SK-N-SH (cell line): ENCODE measurements at places on chromosomes 6 and 20.

- DNase-seq = no peak
Observed at GRCh38 chr20:49303065-49303552, 25.3 kb upstream of the ZNFX1 start.

- DNase-seq = no peak
Observed at GRCh38 chr6:75673884-75674283, 72.2 kb downstream of the SENP6 start.

GRCh38 chr20:38604873-38605303 is 3.3 kb downstream of the ARHGAP40 start:
- DNase-seq = no peak

GRCh38 chr6:15907914-15908518 is 220.9 kb upstream of the MYLIP start:
- DNase-seq = peak; percentile 36

- peak; percentile 100 for DNase-seq
Observed at GRCh38 chr6:159968295-159969203, at the start of gene IGF2R. TSS of gene IGF2R (plus strand) at chr6:159969082. CDS start at chr6:159969247, 165 bp downstream.

DNA sequence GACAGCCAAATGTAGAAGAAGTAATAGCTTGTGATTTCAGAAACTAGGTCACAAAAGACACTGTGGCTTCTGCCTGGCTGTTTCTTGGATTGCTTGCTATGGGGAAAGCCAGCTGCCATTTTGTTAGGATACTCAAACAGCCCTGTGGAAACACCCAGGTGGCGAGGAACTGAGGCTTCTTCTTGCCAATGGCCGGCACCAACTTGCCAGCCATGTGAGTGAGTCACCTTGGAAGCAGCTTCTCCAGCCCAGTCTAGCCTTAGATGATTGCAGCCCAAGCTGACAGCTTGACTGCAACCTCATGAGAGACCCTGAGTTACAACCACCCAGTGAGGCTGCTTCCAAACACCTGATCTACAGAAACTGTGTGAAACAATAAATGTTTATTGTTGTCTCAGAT is 11.9 kb upstream of the KIAA1755 start:
- no peak for DNase-seq

DNA sequence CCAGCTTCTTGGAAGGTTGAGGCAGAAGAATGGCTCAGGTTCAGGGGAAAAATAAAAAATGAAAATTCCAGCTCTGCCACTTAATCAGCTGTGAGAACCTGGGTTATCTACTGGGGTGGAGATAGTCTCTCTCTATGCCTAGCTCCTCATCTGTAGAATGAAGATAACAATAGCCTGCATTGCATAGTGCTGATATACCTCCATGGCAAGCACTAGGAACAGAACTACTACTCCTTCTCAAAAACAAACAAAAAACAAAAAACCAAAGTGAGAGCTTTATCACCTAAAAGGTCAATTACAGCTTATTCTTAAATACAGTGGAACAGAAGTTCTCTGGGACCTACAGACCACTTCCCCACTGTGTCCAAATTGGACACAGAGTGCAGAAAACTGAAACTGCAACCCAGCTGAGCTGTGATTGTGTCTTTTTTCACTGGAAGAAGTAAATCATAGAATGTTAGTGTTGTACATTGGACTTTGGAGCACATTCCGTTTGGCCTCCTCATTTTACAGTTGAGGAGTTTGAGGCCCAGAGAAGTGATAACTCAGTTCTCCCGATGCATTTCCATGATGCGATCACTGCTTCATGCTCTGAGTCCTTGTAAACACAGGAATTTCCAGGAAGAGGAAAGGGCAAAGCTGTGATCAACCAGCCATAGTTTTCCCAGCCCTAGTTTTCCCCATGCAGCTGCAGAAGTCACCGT is 23.3 kb downstream of the MTFR2 start:
- no peak for DNase-seq

DNA sequence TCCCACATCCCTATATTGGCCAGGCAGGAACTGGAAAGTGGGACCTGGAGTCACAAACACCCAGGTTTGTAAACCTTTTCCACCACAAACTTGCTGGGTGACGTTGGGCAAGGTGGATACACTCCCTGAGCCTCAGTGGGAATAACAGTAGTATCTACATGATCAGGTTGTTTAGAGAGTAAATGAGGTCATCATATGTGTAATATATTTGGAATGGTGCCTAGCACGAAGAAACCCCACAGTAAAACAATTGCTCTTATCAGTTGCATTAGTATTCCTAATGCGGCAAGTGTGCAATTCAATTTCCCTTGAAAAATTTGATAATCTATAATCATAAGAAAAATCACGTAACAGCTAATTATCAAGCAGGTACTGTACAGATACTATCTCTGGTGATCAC is 51.9 kb downstream of the HIVEP2 start:
- DNase-seq = peak; percentile 3

DNA sequence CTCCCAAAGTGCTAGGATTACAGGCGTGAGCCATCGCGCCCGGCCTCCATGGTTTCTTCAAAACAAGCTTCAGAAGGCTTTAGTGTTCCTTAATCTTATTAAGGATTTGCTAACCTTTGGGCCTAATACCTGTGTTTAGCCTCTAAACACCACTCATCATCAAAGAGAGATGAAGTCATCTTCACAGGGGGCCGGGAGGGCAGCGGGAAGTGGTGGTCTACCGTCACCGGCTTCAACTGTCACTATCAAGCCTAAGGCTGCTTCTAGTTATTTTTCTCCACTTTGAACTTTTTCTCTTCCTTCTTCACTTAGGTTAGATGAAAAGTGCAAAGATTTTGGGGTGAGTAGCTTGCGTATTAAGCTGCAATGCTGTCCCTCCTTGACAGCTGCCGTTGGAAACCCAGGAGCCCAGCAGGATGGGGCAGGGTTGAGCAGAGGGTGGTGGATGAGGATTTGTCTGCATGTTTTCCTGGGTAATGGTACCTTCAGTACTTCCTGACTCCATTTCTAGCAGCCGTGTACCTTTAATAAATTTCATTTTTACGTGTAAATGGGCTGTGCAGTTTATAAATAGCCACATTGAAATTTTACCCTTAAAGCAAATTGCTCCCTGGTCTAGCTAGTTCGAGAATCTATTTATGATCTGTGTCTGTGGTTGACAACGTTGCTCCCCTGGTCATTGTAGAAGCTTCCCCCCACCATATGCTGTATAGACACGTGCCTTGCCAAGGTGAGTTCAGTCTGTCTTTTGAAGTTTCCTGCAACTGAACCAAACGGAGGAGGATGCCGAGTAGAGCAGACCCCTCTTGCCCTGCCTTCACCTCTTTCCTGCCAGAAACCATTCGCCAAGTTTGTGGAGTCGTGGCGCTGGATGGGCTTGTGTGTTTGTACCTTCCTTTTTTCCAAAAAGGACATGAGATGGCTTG is 64.8 kb downstream of the SYNJ2 start:
- no peak for DNase-seq

- DNase-seq = no peak
Observed at GRCh38 chr6:125754566-125754965, 5.1 kb downstream of the HEY2 start.

DNA sequence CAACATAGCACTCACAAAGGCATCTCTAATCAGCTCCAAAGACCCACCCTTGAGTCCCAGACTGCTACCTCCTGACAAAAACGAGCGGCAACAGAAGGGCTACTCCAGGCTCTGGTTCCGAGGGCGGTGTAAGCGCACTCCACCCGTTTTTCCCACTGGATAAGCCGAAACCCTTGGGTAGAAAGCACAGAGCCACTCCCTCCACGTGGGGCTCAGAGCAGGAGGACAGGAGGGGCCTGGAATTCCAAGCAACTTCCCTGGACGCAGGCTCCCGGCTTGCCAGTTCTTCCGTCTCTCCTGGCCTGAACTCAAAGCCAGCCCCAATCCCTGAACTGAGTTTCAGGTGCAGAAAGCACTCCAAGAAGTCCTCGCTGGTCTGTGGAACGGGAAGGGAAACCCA is 7.4 kb downstream of the GMEB2 start:
- no peak for DNase-seq

DNA sequence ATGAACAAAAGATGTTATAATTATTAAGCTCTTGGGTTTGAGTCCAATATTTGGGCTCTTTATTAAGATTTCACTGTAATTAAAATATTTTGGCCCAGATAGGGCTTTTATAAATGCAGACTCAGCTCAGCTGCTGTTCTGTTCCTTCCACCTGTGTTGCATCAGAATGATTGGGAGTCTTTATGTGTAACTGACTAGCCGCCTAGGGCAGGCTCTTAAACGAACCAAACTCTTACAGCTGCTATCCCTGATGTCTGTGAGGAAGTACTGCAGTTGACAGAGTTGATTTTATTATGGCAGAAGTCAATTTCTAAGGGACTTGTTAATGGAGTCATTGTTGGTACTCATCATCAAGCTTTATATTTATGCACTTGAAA is 144.7 kb downstream of the MYO6 start:
- DNase-seq = no peak

DNA sequence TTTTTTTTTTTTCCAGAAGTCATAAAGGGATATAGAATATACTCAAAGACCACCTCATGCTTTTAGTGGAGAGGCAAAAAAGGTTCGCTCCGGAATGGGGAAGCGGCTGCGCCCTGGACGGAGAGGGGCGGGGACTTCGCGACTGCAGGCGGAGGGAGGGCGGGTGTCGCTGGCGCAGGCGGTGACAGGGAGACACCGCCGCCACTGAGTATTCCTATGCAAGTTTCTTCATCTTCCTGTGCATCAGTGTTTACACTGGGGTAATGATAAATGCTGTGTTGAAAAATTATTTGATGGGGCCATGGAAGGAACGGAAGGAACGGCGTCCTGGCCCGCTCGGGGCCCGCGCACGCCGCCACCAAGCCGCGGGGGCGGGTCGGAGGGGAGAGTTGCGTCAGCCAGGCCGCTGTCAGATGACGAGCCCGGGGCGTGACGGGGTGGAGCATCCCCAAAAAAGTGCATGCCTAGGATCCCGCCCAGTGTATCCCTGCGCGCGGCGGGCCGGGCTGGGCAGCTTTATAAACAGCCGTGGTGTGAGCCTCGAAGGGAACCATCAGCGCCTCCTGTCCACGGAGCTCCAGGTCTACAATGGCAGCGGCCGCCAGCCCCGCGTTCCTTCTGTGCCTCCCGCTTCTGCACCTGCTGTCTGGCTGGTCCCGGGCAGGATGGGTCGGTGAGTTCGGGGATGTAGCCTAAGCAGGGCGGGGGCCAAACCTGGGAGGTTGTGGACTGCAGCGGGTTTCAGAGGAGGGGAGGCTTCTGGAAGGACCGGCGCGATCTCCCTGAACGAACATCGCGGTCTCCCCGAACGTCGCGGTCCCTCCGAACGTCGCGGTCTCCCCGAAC is at the start of gene ULBP1:
Gene ULBP1 (plus strand): TSS at position 482 of the 846 bp plus-strand sequence. CDS start 107 bp downstream, at position 589.
- peak; percentile 74 for DNase-seq

DNA sequence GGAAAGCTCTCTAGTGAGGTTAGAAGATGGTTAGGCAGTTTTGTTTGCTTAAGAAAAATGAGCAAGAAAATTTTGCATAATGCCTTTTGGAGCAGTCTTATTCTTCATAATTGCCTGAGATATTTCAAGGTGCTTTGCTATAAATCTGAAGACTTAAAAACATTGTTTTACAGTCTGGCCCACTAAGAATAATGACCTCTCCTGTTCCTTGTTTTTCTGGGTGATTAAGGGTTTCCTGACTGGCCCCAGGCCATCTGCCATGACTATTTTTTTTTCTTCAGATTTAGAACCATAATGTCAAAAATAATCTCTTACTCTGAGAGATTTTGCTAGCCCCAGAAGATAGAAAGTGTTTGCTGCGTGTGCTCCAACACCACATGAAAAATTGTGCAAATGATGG is 72.3 kb upstream of the CENPW start:
- DNase-seq = no peak
